Stimulated activated CD4-positive, alpha-beta T cell treated with anti-CD3 and anti-CD28 coated beads, Interleukin-2, amount 100 ng/mL, for 4 hours (primary cell): ENCODE measurements at places on chromosomes 2 and 18.

- no peak for DNase-seq
Observed at GRCh38 chr2:9083287-9083686, 79.8 kb upstream of the MBOAT2 start.

GRCh38 chr2:241618296-241618805 lies 18.6 kb downstream of the THAP4 start:
- no peak for DNase-seq

GRCh38 chr18:63708650-63709049 lies 5.9 kb downstream of the SERPINB11 start:
- DNase-seq: no peak

DNA sequence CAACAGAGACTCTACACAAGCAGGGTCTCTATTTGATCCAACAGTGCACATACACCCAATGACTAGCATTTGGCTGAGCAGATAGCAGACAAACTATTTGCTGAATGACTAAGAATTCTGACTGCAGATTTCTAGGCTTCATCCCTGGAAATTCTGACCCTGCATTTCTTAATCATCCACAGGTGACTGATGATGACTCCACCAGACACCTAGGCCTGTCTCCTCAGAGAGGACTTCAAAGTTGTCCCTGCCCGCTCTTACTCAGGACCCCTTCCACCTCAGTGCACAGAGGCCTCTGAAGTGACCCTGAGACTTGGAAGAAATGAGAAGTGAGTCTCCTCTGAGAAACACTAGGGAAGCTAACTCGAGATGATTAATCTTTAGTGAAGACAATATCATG lies 51.3 kb downstream of the SEPTIN10 start:
- no peak for DNase-seq

- no peak for DNase-seq
Observed at GRCh38 chr18:27860011-27860410, 316.9 kb downstream of the CDH2 start.

- no peak for DNase-seq
Observed at GRCh38 chr2:74074487-74074886, 73.2 kb downstream of the BOLA3 start.

DNA sequence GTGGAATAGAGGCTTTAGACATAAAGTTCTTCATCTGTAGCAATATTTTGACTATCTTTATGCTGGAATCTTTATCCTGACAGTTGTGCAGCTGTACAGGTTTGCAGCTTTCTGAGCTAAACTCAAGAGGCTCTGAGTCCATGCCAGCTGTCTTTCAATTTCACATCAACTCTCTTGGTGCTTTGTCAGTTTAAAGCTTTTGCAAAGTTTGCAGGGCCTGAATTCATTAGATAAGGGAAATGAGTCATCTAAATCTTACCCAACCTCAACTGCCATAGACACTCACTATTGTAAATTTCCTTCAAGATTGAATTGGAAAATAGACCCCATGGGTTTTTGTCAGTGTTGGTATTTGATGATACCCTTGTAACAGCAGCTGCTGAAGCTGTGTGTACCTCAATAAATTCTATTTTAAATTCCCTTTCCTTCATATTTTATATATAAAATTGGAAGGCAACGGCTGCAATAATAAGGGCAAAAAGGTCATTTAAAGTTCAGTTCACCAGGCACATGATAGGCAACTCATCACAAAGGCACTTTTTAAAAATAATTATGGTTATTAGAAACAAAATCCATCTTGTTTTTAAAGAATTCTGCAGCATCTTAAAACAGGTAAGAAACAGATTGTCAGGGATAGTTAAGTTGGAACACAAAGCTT lies 169.9 kb upstream of the SLC39A10 start:
- no peak for DNase-seq

- DNase-seq: no peak
Observed at GRCh38 chr18:34224423-34225217, at the start of gene NOL4. Gene NOL4 (minus strand): TSS chr18:34224913. CDS start chr18:34223253, 1,660 bp downstream.

GRCh38 chr18:3649633-3650426 lies 199.9 kb downstream of the TGIF1 start:
- no peak for DNase-seq

- no peak for DNase-seq
Observed at GRCh38 chr2:1864981-1865421, 120.7 kb upstream of the PXDN start.

DNA sequence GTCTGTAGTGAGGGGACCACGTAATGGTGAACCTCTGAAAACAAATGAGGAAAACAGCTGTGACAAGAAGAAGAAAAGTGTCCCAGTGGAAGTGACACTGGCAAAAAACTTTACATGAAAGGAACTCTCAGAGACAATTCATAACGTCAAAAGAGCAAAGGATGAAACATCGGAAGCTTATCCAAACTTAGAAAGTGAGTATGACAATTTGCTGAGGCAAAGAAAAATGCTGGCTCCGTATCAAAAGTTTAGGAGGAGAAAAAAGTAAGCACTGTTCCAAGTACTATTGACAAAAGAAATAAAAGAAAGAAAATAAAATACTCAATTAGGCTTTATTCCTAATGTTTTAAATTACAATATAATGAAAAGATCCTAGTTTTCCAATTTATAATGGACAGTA lies 91.3 kb downstream of the NOL10 start:
- DNase-seq: no peak

DNA sequence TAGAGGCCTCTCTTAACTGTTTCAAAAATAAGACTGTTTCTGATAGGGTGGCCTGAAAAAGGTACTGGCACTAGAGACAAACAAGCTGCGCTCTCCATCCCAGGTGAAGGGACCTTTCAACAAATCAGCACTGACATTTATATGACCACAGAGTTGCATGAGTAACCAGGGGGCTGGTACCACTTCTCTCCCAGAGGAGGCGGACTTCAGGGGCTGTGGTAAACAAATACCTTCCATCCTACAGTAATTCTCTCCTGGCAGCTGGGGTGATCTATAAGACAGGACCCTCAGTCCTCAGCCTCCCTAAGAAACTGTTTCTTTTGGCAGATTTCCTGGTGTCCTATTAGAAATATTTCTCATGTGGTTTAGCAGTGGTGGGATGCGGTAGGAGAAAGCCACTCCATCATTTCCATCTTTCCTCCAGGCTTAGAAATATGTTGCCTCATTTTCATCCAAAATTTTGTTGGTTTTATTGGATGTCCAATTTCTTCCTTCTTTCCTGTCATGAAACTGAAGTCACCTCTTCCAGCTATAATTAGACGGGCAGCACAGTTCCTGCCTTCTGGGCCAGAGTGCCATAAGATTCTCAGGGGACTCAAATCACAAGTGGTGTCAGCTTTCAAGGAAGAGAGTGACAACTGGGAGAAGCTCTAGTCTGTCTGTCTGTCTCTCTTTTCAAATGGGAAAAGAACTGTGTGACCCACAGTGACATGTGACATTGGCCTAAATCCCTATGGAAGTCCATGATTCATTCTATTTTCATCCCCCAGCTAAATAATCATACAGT lies 96.4 kb downstream of the CYRIA start:
- no peak for DNase-seq

GRCh38 chr2:239444626-239445577 lies 44.1 kb upstream of the HDAC4 start:
- DNase-seq: no peak

- no peak for DNase-seq
Observed at GRCh38 chr2:161096336-161096735, 63.9 kb upstream of the TANK start.

- DNase-seq: no peak
Observed at GRCh38 chr2:223725494-223725893, 111.9 kb downstream of the AP1S3 start.

- no peak for DNase-seq
Observed at GRCh38 chr2:18829976-18830375, 240.6 kb upstream of the NT5C1B start.

- DNase-seq: peak; percentile 24
Observed at GRCh38 chr2:70767699-70768589, at the start of gene ADD2. Gene ADD2 (minus strand): TSS chr2:70768200. CDS start chr2:70706408, 61,792 bp downstream.

DNA sequence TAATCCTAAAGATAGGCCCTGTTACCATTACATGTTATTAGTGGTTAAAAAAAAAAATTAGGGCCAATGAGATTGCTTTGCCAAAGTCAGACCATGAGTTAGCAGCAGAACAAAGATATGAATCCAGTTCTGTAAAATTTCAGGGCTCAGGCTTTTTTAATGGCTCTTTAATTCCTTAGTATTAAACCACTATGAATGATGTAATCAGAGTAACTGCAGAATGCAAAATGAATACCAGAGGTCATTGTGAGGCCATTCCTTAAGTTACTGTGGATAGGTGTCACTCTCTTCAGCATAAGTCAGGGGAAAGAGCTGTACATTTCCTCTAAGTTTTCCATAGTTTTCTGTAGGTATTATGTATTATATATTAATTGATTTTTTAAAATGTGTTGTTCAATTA lies 42.2 kb upstream of the TBR1 start:
- no peak for DNase-seq

- no peak for DNase-seq
Observed at GRCh38 chr2:34787341-34787740, 1188.2 kb upstream of the FAM98A start.

DNA sequence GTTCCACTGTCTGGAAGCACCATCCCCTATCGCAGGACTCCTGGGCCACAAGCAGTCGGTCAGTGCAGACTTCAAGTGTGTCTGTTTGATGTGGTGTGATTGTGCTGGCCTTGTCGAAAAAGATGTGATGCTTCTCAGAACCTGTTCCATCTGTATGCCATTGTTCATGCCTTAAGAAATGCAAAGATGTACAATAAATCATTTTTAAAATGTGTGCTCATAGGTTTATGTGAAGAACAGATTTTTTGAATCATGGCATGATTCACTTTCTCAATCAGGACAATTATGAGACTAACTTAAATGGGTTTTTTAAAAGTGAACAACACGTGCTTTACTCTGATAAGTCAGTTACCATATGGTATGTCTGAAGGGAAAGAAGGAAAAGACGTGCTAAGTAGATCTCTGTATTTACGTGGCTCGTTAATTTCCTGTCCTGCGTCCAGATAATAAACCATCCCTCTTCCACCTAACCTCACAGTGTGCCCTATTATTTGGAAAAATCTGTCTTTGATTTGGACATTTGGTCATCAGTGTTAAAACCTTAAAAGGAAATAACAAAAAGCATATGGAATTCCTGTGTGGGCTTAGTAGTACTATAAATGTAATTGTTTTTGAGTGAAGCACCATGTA lies 54.9 kb downstream of the PRKRA start:
- no peak for DNase-seq

DNA sequence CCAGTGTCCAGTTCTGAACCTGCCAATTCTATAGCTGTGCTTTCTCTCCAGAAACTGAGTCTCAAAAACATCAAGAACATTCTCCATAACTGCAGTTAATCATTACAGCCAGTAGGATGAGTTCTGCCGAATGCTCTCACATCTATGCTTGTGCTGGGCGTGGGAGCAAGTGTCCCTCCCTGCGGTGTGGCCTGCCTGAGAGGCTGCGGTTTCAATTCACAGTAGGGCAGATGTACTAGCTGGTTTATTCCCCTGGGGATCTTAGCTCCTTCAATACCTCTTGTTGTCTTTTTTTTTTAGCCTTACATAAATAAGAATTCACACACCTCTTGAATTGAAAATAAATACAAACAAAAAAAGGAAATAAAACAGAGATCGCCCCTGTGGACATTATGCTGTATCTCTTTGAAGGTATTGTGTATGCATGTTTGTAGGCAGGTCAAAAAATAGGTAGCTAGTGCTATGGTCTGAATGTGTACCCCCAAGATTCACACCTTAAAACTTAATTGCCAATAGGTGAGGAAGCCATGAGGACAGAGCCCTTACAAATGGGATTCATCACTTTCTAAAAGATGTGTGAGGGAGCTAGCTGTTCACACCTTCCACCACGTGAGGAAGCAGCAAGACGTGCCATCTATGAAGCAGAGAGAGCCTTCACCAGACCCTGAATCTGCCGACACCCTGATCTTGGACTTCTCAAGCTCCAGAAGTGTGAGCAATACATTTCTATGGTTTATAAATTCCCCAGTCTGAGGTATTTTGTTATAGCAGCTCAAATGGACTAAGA lies 74.3 kb downstream of the BCL2L11 start:
- no peak for DNase-seq

DNA sequence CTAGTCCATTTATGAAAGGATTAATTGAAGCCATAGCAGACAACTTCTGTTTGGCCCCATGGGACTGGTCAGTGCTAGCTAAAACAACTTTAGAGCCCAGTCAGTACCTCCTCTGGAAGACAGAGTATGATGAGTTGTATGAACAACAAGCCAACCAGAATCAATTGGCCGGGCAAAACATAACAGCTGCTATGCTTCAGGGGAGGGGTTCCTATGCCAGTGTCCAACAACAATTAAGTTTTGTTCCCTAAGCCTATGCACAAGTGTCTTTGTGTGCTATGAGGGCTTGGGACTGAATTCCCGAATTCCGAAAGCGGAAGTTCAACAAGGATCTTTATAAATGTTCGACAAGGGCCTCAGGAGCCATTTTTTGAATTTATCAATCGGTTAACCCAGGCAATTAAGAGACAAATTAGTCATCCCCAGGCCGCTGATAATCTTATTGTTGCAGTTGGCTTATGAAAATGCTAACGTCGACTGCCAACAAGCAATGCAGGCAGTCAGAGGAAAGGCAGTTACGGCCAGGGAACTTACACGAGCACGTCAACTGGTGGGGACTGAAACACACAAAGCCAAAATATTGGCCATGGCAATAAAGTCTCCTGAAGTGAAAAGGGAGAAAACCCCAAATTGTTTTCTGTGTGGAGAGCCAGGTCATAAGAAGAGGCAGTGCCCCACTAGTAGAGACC lies 57.9 kb downstream of the ZNF638 start:
- no peak for DNase-seq

DNA sequence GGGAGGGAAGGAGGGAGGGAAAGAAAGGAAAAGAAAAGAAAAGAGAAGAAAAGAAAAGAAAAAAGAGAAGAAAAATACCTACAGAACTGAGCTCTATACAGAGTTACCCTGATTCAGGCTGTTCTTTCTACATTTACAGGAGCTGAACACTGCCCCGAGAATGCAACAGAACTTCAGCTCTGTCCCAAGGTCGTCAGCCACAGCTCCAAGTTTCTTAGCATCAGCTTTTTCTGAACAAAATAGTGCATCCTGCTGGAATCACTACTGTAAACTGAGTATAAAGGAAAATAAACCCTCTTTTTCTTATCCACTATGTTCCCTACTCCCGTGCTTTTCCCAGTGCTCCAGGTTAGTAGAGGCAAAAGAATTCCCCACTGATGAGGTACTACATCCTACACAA lies 4.7 kb upstream of the PPP4R1 start:
- DNase-seq: no peak

DNA sequence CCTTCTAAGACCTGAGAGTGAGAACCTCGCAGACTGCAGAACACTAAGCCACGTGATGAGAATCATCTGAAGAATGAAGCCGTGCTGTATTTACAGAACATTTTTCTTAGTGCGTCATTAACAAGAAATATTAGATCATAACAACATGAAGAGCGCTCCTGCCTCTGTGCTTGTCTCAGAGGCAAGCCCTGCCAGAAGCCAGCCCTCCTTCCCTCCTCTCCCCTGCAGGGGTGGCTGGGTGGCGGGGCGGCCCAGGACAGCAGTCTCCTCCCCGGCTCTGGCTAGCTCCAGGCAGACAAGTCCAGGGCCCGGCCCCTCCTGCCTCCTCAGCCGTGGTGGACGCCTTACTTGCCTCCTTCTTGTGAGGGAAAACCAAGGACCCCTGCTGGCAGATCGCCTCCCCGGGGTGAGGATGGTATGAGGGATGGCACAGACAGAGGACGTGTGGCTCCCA lies 262.7 kb downstream of the TWIST2 start:
- no peak for DNase-seq
